Type B pancreatic cell (in vitro differentiated cells): ENCODE measurements at places on chromosomes 2 and 18. TPM values are rescaled to one million over a fixed set of nuclear protein-coding genes. Genes with fewer than 3 reads are reported as not detected.

The ZSWIM2 gene
- not detected in 2 replicates for total RNA-seq

The ROCK2 gene
- 31.6 and 41.7 TPM in 2 replicates for total RNA-seq

The ASB18 gene
- not detected in 2 replicates for total RNA-seq

The SCN7A gene
- 1.8 and 2.8 TPM in 2 replicates for total RNA-seq

The C2orf81 gene
- total RNA-seq = 2.9 and 10.4 TPM in 2 replicates

The GNAL gene
- 8.3 and 12.9 TPM in 2 replicates for total RNA-seq

The IL36B gene
- total RNA-seq = not detected in 2 replicates
